ENCODE measurements at places on chromosomes 3 and 15.

- no peak for DNase-seq
These were observed 524.8 kb upstream of the PPP2R3A start for GRCh38 chr3:135440746-135441145.

GRCh38 chr3:138046085-138046484 is 36.1 kb downstream of the CLDN18 start:
- DNase-seq, result no peak

GRCh38 chr3:73228959-73229358 is 167.5 kb downstream of the EBLN2 start:
- no peak for DNase-seq

DNA sequence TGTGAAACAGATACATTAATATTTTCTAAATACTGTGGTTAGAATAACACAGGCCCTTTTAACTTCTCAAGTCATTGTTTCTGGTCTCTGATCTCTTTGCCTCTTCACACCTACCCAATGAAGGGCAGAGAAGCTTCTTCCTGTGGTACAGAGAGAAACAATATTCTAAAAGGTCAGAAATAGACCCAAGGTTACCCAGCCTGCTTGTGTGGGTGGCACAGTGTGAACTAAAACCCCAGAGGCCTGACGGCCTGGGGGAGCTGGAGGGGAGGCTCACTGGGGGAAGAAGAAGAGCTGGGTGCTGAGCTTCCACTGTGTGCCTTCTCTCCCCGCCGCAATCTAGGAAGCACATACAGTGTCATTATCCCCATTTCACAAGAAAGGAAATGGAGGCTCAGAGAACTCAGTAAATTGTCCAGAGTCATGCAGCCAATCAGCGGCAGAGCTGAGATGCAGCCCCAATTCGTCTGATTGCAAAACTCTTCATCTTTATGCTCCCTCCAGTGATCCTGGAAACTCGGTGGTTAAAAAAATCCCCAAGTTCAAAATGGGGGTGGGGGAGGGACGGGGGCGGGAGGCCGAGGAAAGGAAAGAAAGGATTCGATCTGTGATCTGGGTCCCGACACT is 64.1 kb upstream of the HEG1 start:
- no peak for DNase-seq

GRCh38 chr3:114154321-114154821 is 24.5 kb downstream of the DRD3 start:
- no peak for DNase-seq

- no peak for DNase-seq
These were observed 254.6 kb downstream of the FOXP1 start for GRCh38 chr3:71328926-71329325.

DNA sequence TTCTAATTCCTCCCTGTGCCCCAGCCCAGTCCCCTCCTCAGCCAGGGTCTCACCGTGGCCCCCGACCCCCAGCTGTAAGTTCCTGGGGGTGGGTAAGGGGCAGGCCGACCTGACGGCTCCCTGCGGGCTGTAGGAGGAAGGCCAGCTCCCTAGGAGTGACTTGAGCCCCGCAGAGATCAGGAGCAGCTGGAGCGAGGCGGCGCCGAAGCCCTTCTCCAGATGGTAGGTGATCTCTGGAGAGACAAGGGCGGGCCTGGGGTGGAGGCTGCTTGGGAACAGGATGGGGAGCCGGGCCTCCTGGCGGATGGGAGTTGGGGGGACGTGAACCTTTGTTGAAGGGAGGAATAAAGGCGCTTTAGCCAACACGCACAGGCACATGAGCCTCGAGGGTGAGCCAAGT is 4.2 kb downstream of the SLC28A1 start:
- DNase-seq, result no peak

- no peak for DNase-seq
These were observed 27.9 kb downstream of the CD276 start for GRCh38 chr15:73712107-73712506.

GRCh38 chr3:52294320-52295150 is 6.9 kb downstream of the GLYCTK start:
- no peak for DNase-seq

DNA sequence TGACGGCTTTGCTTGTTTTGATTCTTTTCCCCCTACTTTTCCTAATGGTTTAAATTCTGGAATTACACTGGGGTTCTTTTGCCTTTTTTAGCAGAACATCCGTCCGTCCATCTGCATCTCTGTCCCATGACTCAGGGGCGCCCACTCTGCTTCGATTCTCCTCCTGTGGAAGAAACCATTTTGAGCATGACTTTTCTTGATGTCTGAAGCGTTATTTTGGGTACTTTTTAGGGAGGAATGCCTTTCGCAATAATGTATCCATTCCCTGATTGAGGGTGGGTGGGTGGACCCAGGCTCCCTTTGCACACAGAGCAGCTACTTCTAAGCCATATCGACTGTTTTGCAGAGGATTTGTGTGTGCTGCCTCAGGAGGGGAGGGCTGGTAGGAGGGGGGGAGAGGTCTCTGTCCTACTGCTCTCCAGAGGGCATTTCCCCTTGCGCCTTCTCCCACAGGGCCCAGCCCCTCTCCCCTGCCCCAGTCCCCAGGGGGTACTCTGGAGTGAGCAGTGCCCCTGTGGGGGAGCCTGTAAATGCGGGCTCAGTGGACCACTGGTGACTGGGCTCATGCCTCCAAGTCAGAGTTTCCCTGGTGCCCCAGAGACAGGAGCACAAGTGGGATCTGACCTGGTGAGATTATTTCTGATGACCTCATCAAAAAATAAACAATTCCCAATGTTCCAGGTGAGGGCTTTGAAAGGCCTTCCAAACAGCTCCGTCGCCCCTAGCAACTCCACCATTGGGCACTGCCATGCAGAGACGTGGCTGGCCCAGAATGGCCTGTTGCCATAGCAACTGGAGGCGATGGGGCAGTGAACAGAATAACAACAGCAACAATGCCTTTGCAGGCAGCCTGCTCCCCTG is 19.5 kb upstream of the BSN start:
- no peak for DNase-seq

GRCh38 chr3:32238453-32239306 is at the start of gene CMTM8:
Gene CMTM8 (plus strand): TSS chr3:32238680. CDS start chr3:32238973, 293 bp downstream.
- peak; percentile 70 for DNase-seq

DNA sequence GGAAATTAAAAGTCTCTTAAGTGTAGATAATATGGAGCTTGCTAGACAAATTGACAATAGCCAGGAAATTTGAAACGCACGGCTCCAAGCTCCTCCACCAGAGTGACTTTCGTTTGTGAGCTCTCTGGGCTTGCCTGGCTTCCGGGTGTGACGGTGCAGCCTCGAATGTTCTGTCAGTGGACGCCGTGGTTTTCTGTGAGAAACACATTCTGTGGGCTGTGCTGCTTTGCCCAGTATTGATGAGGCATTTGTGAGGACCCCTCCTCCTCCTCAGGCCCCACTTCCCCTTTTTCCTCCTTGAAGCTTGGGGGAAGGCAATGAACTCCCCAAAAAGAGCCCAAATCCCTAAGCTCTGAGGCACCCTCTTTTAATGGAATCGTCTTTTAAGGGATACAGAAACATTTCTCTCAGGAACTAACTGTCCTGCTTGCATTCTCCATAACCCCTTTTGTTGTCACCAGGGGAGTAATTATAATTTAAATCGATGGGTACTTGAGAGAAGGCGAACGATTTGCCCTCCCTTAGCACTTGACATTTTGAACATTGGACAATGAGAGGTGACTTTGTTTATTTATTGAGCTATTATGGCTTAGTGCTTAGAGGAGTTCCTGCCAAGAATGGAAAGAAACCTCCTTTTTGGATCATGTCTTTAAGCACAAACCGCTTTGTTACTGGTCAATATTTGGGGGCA is 40.8 kb downstream of the POLR2M start:
- no peak for DNase-seq

- no peak for DNase-seq
These were observed 2.3 kb upstream of the C3orf62 start for GRCh38 chr3:49279376-49279775.

DNA sequence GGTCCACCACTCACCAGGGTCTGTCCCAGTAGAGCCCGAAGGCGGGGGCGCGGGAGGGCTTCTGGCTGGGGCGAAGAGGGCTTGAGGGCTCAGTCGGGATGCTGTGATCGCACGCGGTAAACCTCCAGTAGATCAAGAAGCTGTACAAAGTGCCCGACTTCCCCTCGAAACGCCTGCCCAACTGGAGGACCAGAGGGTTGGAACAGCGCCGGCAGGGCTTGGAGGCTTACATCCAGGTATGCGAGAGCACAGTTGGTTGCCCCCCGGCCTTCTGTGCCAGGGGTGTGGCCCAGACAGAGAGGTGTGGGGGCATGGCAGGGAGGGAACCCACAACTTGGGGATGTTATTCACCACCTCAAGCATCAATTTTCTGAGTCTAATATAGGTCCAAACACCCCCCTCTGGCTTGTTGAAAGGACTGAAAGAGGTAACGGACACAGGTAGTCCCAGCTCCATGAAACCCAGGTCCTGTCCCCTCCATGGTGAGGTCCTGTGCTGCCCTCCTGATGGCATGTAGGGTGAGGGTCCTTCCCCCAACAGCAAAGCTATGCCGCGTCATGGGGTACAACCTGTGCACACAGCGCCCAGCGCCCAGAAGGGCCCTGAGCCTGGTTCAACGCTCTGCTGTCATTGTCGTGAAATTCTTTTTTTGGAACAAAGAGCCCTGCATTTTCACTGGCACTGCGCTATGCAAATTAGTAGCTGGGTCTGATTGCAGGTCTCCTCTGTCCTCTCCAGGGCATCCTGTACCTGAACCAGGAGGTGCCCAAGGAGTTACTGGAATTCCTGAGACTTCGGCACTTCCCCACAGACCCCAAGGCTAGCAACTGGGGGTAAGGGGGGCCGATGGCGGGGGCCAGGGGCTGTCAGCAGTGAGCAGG is 1.2 kb downstream of the SNX22 start:
- DNase-seq, result peak; percentile 50

DNA sequence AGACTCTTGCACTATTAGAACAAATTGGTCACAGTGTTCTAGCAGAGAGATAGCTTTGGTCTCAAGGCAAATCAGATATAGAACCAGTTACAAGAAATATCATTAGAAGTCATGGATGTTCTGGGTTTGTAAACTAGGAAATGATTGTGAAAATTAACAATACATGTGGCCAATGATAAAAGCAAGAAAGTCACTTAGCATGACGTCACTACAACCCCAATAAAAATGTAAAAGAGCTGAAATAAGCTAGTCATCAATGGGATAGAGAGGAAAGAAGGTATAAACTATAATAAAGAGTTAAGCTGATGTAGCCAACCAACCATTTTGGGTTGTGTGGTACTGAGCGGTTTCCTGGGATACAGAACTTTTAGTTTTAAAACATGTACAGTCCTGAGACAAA is 32.1 kb upstream of the KCNH8 start:
- no peak for DNase-seq

GRCh38 chr3:166123576-166123975 is 286.4 kb upstream of the BCHE start:
- no peak for DNase-seq

DNA sequence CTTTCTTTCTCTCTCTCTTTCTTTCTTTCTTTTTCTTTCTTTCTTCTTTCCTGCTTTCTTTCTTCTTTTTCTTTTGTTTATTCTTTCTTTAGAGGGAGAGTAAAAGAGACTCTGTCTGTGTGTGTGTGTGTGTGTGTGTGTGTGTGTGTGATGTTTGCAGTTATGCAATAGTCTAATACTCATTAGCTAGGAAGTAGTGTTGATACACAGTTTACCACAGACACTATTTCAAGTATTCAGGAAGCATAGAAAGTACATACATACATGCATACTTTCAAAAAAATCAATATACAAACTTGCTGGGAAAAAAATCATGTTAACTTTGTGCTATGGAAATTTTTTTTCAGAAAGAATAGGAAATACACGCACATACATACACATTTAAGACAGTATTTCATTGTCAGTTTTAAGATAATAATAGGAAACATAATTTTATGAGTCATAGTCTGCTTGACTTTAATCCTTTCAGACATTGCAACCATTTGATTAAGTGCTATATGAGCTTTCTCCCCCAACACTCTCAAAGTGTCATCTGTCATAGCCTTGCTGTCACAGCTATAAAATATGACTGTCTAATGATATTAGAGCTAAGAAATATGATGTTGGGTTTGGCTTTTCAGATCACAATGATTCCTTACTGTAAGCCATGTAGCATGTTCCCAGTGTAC is 74.9 kb upstream of the EPHA3 start:
- no peak for DNase-seq

- DNase-seq, result no peak
These were observed 3.7 kb upstream of the MYO5A start for GRCh38 chr15:52532427-52532826.

DNA sequence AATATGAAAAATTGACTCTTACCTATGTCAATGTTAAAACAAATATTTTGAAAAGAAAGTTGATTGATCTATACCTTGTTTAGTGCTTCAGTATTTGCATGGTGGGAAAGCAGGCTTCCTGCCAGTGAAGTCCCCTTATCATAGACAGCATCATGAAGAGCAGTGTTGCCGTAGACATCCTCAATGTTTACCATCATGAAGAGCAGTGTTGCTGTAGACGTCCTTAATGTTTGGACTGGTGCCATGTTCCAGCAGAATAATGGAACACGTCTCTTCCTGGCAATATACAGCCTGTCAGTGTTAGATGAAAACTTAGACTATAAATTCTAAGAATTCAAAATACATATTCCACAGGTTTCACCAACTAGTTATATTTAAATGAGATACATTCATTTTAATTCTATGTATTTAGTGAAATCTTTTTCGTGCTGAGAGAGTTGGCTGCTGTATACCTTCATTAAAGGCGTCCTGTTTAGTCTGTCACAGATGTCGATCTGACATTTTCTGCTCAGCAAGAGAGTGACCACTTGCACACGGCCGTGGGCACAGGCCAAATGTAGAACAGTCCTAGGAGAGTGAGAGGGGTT is 116.8 kb downstream of the LMLN start:
- DNase-seq, result no peak

DNA sequence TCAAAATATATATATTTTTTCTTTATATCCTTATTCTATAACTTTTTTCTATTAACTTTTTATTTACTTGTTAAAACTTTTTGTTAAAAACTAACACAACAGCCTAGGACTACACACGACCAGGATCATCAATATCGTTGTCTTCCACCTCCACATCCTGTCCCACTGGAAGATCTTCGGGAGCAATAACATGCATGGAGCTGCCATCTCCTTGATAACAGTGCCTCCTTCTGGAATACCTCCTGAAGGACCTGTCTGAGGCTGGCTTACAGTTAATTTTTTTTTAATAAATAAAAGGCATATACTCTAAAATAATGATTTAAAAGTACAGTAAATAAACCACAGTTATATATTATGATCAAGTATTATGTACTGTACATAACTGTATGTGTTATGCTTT is 58.9 kb downstream of the SFMBT1 start:
- no peak for DNase-seq

GRCh38 chr3:79040701-79041100 is 727.1 kb downstream of the ROBO1 start:
- no peak for DNase-seq

GRCh38 chr3:11716573-11717290 is 73.0 kb upstream of the VGLL4 start:
- no peak for DNase-seq

Measured in stimulated activated CD8-positive, alpha-beta memory T cell treated with anti-CD3 and anti-CD28 coated beads, Interleukin-4, amount 100 ng/mL, for 48 hours (primary cell).